Immature natural killer cell (primary cell): ENCODE measurements at places on chromosomes 7 and 10.

DNA sequence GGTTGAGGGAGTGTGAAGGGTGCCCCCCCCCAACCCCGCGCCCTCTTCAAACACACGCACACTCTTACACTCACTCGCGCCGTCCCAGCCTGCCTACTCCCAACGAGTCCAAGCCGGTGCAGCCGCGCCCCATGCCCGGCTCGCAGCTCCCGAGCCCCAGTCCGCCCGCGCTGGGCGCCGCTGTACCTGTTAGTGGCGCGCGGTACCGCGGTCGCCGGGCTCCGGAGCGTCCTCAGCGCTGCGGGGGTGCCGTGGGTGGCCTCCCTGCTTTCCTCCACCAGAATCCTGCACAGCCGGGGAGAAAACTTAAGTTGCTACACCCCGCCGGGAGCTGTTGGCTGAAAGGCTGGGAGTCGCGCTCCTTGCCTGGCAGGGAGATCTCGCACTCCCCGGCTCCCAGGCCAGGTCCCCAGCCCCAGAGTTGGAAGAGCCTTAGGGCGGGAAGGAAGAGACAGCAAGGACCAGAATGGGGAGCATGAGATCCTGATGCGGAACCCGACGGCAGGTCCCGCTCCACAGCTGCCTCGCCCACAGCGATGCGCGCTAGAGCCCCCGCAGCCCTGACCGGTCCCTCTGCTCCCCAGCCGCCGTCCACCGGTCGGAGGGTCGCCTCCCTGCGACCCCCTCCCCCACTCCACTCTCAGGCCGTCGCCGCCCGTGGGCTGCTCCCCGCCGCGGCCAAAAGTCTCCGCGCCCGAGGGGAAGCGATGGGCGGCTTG lies 863 bp downstream of the ST8SIA6 start:
- DNase-seq: peak; percentile 56

GRCh38 chr10:30227481-30227880 lies 121.6 kb downstream of the MTPAP start:
- DNase-seq: no peak

DNA sequence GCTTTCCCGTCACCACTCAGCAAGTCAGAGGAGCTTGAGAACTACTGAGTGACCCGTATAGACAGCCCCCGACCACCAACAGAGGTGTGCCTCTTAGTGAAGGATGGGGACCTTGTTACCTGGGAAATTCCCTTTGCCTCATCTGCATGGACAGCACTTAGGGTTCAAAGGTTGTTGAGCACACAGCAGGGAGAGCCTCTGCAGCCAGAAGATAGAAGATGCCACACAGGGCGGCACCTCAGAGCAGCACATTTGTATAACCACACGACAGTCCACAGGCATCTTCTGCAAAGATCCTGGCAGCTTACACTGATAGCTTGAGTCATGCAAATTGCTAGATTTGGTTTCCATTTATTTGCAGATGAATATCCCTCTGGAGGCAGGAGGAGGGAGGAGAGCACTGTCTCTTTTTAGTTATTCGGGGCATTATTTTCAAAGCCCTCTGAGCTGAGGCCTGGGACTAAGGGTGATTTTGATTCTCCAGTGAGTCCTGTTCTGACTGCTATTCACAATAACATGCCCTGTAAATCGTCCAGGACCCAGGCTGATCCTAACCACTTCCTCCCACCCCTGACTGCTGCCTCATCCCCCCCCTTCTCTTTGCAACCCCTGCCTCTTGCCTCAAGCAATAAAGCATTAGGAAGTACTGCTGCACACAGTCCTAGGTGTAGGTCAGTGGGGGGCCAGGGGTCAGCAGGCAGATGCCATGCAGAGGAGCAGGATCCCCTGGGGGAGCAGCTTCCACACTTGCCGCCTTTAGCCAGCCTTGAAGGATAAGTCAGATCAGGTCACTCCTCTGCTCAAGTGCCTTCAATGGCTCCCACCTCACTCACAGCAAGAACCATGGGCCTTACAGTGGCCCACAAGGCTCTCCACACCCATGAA lies 24.6 kb upstream of the INMT start:
- peak; percentile 60 for DNase-seq

DNA sequence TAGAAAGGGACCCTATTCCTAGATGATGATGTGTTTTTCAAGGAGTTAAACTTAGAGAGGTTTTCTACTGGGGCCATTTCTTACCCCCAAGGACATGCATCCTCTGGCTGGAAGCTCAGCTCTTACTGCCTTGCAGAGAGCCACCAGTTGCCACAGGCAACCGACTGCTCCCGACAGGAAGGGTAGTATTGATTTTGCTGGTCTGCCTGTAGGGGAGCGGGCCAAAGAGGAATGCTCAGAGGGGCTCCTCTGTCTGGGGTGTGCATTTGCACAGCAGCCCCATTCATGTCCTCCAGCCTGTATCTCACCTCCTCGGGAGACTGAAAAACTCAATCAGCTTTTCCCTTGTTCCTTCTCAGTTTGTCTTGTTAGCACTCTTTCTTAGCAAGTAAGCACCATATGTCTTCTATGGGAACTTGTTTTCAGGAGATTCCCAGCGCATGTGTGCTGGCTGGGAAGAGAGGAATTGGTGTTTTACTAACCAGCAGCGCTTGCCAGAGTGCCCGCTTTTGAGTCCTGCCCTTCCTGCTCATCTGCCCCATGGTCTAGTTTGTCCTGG lies 739.0 kb upstream of the GALNT17 start:
- no peak for DNase-seq

DNA sequence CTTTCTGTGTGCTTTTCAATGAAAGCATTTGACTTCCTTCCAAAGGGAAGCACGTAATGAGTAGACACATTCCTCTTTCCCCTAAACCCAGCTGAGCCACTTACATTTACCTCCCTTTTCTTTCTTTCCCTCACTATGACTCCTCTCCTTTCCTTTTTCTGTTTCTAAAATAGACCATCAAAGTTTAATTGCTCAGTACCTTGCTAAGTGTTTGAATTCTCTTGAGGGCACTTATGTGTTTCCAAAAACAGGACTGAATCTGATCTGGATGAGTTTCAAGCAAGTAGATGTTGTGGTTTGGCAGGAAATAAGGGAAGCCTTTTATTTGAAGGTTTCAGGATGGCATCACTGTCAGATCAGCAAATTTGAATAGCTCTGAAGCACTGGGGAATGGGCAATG lies 396.2 kb downstream of the REEP3 start:
- no peak for DNase-seq
